Stimulated activated CD4-positive, alpha-beta T cell treated with anti-CD3 and anti-CD28 coated beads, Interleukin-4, amount 100 ng/mL, for 48 hours (primary cell): ENCODE measurements at places on chromosomes 12 and 14.

DNA sequence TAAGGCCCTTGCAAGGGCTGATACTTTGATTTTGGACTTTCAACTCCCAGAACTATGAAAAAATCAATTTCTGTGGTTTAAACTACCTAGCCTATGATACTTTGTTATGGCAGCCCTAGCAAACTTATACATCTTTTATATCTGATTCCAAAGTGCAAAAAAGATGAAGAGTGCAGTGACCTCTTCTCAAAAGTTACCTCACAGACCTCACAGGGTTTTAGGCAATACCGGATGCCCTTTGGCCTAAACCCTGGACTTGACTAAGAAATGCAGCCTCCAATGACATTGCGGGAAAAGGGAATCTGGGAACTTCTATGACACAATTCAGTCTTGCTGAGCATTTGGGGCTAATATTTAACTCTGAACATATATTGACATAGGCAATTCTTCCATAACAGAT lies 63.3 kb downstream of the IGF1 start:
- DNase-seq, result no peak

DNA sequence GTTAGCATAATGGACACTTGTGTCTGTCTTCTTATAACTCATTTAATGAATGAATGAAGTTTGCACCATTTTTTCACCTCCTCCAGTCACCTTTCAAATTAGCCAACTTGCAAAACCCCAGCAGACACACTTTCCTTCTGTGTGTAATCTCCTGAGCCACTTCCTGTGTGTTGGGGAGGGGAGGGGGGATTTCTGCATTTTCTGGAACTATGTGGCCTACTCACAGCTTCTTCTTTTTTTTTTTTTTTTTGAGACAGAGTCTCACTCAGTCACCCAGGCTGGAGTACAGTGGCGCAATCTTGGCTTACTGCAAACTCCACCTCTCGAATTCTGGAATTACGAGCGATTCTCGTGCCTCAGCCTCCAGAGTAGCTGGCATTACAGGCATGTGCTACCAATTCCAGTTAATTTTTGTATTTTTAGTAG lies 4.1 kb upstream of the SERPINA1 start:
- DNase-seq, result peak; percentile 12

DNA sequence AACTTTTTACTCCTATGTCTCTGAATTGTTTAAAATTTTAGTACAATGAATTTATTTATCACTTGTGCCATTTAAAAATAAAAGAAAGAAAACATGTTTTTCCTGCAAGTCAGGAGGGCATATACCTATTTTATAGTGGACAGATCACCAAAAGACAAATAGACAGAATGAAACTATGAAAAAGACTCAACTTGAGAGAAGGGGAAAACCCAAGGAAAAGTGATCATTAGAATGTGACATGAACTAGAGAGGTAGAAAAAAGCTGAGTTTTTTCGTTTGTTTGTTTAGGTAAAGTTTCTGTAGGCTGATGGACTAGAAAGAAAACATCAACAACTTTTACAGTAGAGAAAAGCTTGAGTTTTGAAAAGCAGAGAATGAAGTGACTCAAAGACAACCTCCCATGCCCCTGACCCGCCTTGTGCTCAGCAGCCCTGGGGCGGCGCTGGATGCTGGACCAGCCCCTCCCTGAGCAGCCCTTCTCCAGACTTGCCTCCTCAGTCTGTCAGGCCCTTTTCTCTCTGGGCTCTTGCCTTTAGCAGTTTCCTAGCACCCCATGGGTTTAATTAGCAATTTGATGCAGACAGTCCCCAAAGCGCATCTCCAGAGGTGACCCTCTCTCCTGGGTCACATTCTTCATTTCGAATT lies 95.1 kb upstream of the ARID2 start:
- DNase-seq, result no peak

- no peak for DNase-seq
Measured at GRCh38 chr12:76810671-76811419, 46.9 kb downstream of the ZDHHC17 start.

DNA sequence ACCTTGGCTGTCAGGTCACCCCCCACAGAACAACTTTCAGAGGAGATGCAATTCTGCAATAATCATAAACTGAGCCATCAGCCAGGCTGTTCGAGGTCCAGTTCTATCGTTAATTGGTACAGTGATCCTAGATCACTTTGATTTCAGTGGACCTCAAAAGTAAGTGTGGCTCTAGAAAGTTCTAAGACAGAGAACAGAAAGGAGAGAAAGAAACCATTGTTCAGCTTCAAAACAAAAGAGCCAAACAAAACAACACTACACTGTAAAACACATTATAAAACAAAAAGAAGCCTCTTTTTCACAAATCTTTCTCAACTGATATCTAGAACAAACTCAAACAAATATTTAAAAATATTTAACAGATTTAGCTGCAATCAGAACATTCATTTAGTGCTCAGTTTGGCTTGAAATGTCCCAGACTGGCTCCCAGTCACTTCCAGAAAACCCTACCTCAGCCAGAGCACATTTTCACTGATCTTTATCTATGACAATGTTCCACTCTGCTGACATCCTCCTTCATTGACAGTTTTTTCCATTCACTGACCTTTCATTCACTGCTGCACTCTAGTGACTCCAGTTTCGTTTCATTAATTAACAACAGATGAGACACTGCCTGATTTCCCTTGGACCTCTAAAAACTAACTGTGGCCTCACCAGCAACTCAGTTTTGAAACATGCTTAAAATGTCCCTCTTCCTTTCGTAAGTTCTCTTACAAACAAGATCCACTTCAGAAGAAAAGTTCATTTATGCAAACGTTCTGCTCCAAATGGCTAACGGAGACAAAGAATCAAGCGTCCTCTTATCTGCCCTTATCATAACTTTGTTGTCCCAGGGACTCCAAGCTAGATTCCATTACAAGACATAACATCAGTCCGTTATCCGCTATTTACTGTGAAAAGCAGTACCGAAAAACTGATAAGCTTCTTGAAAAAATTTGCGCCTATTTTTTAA lies 56.8 kb downstream of the DUSP16 start:
- DNase-seq, result no peak
